Neural crest cell (in vitro differentiated cells): ENCODE measurements at places on chromosomes 7 and 10. TPM values are rescaled to one million over a fixed set of nuclear protein-coding genes. Genes with fewer than 3 reads are reported as not detected.

- no peak overlapping the region for H3K27ac ChIP-seq
- no peaks in the 10 kb centered on the region for H3K36me3 ChIP-seq
- H3K27me3 ChIP-seq = no peaks in the 10 kb centered on the region
- no peaks in the 10 kb centered on the region for H3K4me1 ChIP-seq
Measured at GRCh38 chr7:81267508-81267907, 348.7 kb upstream of the SEMA3C start.

Gene SLC26A5
- not detected in 2 replicates for total RNA-seq

Gene H2BK1
- not detected in 2 replicates for total RNA-seq

GRCh38 chr10:28837613-28838390 is 160.5 kb downstream of the BAMBI start:
- H3K4me3 ChIP-seq = no peak overlapping the region
- DNase-seq = no peak
- H3K27ac ChIP-seq = no peak overlapping the region
- H3K36me3 ChIP-seq = no peaks in the 10 kb centered on the region
- no peaks in the 10 kb centered on the region for H3K27me3 ChIP-seq
- peaks cover 8% of the 10 kb centered on the region for H3K4me1 ChIP-seq

DNA sequence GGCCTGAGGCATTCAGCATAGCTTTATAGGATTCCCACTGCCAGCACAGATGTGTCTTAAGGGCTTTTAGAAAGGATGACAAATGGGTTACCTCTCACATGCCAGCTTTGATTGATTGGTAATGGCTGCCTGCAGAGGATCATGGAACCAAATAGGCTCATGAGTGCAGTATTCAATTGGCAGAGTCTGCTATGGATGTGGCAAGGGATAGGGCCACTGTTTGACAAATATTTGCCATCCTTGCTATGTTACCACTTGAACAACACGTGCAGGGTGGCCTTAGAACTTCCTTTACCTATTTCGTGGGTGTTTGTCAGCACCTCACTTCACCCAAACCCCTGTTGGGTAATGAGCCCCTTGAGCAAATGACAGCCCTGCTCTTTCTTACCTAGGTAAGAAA is 139.2 kb downstream of the C10orf105 start:
- H3K27ac ChIP-seq = no peak overlapping the region
- DNase-seq = no peak
- no peaks in the 10 kb centered on the region for H3K27me3 ChIP-seq
- no peak overlapping the region for H3K4me3 ChIP-seq
- H3K4me1 ChIP-seq = peaks cover 7% of the 10 kb centered on the region

GRCh38 chr7:5653661-5654060 is 127.8 kb downstream of the RNF216 start:
- H3K4me3 ChIP-seq = no peak overlapping the region
- DNase-seq = no peak
- peaks cover 27% of the 10 kb centered on the region for H3K4me1 ChIP-seq
- H3K36me3 ChIP-seq = peaks cover 20% of the 10 kb centered on the region
- H3K27ac ChIP-seq = no peak overlapping the region
- H3K27me3 ChIP-seq = no peaks in the 10 kb centered on the region

Gene IDI2
- not detected in 2 replicates for total RNA-seq

- H3K27ac ChIP-seq = no peak overlapping the region
- H3K27me3 ChIP-seq = peaks cover 31% of the 10 kb centered on the region
- DNase-seq = no peak
- H3K4me3 ChIP-seq = no peak overlapping the region
Measured at GRCh38 chr7:32216759-32217158, 146.6 kb upstream of the PDE1C start.
